ENCODE measurements at places on chromosomes 5 and 9.

GRCh38 chr5:42361315-42361688, 61.9 kb upstream of the GHR start:
- peak; percentile 13 for DNase-seq

DNA sequence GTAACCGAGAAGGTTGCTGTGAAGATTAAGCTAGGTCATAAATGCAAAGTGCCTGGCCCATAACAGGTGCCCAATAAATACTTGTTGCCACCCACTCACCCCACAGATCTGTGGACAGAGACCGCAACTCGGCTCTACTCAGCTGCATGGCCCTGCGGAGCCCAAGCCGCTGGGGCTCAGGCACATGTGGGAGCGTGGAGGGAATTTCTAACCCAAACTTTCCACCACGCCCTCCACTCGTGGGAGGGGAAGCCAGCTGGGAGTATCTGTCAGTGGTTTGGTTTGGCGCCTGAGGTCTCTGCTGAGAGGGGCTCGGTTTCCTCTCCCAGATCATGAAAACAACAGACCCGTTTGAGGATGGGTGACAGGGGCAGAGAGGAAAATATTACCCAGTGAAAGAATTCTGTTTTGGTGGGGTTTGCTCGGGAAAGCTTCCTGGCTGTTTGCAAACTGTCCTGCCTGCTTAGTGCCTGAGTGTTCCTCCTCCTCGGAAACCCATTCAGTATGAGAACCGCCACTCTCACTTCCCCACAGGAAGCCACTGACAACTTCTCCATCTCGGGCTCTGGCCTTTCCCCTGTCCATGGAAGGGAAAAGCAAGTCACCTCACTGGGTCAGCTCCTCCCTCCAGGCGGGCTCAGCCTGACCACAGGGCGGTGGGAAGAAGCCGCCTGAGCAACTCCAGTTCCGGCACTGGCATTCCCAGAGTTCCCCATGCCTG, 60.1 kb downstream of the RGS3 start:
- DNase-seq: peak; percentile 14

GRCh38 chr5:155082401-155082800, 68.8 kb downstream of the KIF4B start:
- peak; percentile 87 for DNase-seq

DNA sequence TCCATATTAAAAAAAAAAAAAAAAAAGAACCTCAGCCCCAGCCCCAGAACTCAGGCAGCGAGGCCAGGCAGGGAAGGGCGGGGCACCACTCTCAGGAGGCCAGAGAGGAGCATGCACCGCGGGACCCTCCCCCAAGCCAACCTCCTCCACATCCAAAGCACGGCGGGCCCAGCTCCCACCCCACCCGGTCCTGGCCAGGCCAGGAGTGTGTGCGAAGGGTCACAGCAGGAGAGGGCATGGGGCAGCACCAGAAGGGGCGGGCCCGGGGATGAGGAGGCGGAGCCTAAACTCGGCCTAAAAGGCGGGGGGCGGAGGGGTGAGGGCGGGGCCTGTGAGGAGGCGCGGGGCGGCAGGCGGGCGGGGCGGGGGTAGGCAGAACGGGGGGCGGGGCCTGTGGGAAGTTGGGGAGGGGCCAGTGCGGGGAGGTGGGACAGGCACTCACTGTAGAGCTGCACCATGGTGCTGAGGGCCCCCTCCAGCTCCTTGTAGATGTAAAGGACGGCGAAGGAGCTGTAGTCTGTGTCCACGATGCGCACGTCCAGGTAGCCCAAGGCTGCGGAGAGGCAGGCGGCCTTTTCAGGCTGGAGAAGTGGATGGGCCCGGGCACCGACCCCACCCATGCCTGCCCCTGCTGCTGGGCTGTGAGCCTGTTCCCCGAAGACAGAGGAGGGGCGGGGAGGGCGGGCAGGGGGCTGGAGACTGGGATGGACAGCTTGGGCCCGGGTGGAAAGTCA, 1.2 kb downstream of the LCN15 start:
- peak; percentile 17 for DNase-seq

DNA sequence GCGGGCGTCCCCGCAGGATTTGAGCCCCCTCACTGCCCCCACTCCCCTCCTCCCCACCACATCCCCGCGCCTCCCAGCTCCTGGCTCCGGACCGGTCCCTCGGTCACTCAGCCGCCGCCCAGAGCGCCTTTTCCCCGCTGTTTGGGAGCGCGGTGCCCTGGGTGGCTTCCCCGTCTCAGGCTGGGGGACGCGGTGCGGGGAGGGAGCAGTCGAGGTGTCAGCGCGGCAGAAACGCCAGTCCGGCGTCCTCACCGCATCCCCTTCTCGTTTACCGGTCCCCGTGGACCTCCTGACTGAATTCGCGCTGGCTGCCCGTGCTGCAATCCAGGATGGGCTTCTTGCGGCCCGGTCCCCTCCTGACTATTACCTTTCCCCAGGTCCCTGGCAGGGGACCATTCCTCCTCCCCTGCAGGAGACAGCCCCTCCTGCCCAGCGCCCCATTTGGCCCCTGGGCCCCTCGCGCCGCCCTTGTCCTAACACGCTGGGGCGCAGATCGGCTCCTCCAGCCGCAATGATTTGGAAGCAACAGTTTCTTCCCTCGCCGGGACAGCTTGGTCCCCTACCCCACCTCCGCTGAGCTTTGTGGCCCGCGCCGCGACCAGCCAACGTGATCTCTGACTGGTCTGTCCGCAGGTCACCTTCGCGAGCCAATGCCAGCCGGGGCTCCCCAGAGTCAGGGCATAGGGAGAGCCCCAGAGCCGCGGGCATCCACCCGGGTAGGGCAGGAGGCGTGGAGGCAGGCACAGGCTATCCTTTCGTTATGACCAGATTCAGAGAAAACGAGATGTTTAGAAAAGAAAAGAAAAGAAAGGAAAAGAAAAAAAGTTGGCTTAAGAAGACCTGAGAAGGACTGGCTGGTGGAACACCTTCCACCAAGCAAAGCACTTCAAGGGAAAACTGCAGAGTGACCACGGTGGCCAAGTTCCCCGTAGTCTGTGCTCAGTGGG, 1.2 kb downstream of the ANKRD33B start:
- no peak for DNase-seq

- no peak for DNase-seq
Measured at GRCh38 chr5:141815051-141815795, 63.0 kb downstream of the PCDH1 start.

GRCh38 chr9:27539479-27540441, 10.1 kb upstream of the MOB3B start:
- peak; percentile 88 for DNase-seq

DNA sequence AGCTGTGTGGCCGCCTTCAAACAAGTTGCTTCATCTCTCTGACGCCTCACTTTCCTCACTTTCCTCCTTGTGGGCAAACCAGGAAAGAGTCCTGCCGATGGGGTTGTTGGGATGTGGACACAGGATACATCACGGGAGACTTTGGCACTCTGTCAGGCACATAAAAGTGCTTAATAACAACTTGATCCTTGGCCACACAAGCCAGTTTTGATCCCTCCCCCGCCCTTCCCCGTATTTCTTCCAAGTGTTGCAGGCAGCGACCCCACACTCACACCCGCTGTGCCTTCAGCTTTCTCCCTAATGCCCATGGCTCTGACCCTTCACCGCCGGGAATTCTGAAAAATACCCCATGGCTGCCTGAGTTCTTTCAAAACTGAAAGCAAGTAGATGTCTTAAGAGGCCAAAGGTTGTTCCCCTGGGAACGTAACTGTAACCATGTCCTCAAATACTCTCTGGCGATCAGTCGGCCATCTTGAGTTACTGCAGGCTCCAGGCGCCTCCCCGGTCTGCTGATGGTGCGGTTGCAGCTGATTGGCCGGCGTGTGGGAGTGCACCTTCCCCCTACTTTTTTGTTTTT, 59.8 kb downstream of the ARHGEF37 start:
- peak; percentile 93 for DNase-seq

- no peak for DNase-seq
Measured at GRCh38 chr5:149605354-149605997, 24.2 kb downstream of the ARHGEF37 start.

GRCh38 chr5:137665678-137666460, 70.0 kb downstream of the KLHL3 start:
- DNase-seq: no peak

- DNase-seq: no peak
Measured at GRCh38 chr9:121763561-121764370, 112.3 kb downstream of the DAB2IP start.

- peak; percentile 70 for DNase-seq
Measured at GRCh38 chr5:169577951-169578350, 5.6 kb upstream of the SPDL1 start.

DNA sequence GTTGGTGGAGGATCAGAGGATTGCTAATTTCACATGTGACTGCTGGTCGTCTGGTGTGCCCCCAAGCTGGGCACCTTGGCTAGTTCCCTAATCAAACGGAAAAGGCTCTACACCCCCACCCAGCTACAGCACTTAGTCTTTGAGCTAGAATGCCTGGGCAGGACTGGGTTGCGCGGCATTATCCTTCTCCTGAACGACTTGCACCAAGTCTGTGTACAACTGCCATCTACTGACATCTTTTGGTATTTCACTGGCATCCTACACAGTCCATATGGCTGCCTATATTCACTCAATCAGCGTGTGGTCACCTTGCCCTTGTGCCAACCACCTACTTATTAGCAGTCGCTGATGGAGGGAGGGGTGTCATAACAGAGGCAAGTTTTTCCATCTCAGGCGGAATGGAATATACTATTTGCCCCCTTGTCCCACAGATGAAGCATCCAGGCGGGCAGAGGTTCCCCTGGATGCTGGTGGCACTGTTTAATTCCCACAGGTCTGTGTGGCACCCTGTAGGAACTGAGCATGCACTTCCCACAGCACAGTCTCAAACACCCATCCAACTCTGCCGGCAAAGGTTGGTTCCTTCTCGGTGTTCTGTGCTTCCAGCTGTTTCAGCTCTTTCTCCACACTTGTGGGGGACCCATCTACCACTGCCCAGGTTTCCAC, 150.1 kb downstream of the OSTF1 start:
- DNase-seq: peak; percentile 53

- DNase-seq: no peak
Measured at GRCh38 chr5:127602896-127603844, 45.7 kb upstream of the CTXN3 start.

GRCh38 chr5:180069589-180070247, 1.8 kb downstream of the RNF130 start:
- no peak for DNase-seq

GRCh38 chr9:72758944-72759343, 193.9 kb downstream of the ALDH1A1 start:
- no peak for DNase-seq

GRCh38 chr9:112084334-112084733, 90.8 kb downstream of the SUSD1 start:
- DNase-seq: no peak

GRCh38 chr5:73939557-73939956, 313.6 kb downstream of the ARHGEF28 start:
- no peak for DNase-seq

GRCh38 chr5:141850244-141850768, 27.9 kb downstream of the PCDH1 start:
- peak; percentile 20 for DNase-seq

- DNase-seq: no peak
Measured at GRCh38 chr9:104960662-104961061, 32.7 kb upstream of the ABCA1 start.

DNA sequence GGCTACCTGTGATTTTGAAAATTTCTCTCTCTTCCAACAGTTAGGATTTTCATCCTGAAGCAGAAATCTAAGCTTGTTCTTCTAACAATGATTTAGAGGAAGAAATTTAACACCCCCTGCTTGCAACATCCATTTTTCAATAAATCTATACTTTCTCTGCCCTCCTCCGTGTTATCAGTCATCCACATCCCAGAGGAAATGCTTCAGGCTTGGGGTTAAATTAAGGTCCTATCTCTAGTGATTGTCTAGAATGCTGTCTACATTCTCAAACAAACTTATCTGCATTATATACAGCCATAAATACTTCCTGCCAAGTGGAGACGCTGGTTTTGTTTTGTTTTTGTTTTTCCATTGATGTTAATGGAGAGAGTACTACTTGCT, 371.0 kb downstream of the CSNK1G3 start:
- no peak for DNase-seq

DNA sequence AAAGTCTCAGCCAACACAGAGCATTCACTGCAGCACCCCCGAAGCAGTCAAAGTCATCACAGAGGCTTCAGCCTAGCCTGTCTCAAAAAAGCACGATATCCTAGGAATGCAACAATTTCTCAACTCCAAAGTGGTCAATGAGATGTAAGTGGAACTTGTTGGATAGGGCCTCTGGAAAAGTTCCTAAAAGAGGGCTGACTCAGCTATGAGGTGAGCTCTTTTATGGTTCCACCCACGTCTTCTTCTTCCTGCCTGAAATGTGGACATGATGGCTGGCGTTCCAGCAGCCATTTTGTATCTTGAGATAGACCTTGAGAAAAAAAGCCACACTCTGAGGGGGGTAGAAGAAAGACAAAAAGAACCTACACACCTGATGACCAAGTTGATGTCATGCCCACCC, 32.5 kb upstream of the TRIO start:
- DNase-seq: peak; percentile 99

DNA sequence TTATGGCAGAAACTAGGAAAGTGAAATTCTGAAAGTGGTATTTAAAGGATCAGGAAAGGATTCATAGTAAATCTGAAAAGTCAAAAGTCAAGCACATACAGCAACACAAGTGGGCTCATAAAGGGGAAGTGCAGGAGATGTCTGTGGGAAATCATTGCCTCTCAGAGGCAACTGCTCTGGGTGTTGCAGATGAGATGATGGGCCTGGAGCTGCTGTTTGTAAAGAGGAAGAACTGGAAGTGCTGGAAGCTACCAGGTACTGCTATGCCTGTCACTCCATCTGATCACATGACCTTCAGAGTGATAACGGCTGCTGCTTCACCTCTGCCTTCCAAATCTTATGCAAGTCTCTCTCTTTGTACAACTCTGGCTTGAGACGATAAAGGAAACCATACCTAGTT, 55.9 kb downstream of the ADRB2 start:
- DNase-seq: no peak

DNA sequence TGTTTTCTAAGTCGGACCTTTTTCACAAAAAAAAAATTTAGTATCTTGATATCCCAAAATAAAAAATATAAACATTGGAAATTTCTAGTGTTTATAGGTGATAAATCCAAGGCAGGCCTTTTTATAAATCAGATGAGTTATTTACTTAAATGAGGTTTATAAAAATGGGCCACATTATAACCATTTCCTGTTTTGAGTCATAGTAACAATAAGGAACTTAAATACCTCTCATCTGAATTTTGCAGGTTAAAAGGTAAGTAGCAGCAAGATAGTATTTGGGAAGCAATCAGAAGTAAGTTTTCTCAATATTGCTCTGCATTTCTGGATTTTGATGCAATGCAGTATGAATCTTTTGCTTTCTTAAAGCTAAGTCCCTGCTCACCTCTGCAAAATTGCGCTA, 3.9 kb downstream of the SPTAN1 start:
- no peak for DNase-seq

Data from fibroblast of mammary gland (primary cell).